Lower lobe of right lung (tissue), 2 donors: ENCODE measurements at places on chromosomes 2 and 18. TPM values are rescaled to one million over a fixed set of nuclear protein-coding genes. Genes with fewer than 3 reads are reported as not detected.

DNA sequence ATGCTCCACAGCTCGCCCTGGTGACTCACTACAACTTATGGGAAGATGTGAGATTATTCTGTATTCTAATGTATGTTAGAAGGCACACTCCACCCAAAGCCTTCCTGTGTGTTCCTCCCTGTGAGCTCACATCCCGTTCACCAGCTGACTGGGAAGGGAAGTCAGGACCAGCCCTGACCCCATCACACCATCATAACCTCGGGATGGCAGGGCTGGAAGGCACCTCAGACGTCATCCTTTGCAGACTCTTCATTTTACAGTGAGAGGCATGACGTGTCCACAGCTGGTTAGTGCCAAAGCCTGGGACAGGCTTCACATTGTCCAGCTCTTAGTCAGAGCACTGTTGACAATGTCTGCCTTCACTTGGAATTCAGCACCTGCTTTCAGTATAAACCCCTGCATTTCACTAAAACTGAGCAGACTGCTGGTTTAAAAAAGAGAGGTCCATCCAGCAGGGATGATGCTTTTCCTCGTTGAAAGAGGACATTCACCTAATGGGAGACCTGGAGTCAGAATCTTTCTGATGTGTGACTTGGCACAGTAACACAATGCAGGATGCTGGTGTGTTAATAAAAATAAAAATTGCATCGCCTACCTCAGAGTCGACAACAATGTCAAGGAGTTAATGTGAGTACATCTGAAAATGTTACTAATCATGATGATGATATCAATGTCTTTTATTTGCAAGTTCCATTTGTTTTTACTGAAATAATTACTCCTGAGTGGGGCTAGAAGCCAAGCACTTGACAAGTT lies 418.0 kb upstream of the TNP1 start:
- no peaks in the 10 kb centered on the region for H3K27me3 ChIP-seq
- no peak overlapping the region for H3K27ac ChIP-seq
- H3K36me3 ChIP-seq = no peaks in the 10 kb centered on the region
- no peak overlapping the region for H3K4me3 ChIP-seq
- H3K4me1 ChIP-seq = no peaks in the 10 kb centered on the region

DNA sequence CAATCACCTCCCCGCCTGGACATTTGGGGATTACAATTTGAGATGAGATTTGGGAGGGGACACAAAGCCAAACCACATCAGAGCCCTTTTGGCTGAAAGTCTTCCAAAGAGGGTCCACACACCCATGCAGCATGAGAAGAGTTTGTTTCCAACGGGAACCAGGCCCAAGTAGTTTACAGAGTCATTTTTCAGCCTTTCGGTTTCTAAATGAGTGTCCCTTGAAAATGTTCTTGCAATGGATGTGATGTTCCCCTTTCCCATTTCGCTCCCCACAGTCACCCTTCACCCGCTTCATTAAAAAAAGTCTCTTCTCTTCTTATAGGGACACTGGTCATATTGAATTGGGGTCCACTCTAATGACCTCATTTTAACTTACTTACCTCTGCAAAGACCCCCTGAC lies 157.4 kb downstream of the ARL4C start:
- H3K36me3 ChIP-seq = no peaks in the 10 kb centered on the region
- H3K27me3 ChIP-seq = no peaks in the 10 kb centered on the region
- no peak for DNase-seq
- peaks cover 10% of the 10 kb centered on the region for H3K4me1 ChIP-seq

GRCh38 chr2:241226723-241227572 lies 38.5 kb downstream of the ANO7 start:
- H3K4me3 ChIP-seq = no peak overlapping the region
- H3K27ac ChIP-seq = no peak overlapping the region
- H3K36me3 ChIP-seq = peaks cover 71% of the 10 kb centered on the region
- DNase-seq = peak; percentile 39

GRCh38 chr2:19140463-19141208 lies 217.8 kb downstream of the OSR1 start:
- peak; percentile 52 for DNase-seq
- no peak overlapping the region for H3K27ac ChIP-seq
- H3K4me3 ChIP-seq = no peak overlapping the region
- no peaks in the 10 kb centered on the region for H3K36me3 ChIP-seq
- H3K4me1 ChIP-seq = peaks cover 7% of the 10 kb centered on the region

- H3K4me3 ChIP-seq = no peak overlapping the region
- no peaks in the 10 kb centered on the region for H3K27me3 ChIP-seq
- H3K27ac ChIP-seq = no peak overlapping the region
- H3K36me3 ChIP-seq = peaks cover 52% of the 10 kb centered on the region
Measured at GRCh38 chr2:189791338-189792042, 7.2 kb downstream of the PMS1 start.

DNA sequence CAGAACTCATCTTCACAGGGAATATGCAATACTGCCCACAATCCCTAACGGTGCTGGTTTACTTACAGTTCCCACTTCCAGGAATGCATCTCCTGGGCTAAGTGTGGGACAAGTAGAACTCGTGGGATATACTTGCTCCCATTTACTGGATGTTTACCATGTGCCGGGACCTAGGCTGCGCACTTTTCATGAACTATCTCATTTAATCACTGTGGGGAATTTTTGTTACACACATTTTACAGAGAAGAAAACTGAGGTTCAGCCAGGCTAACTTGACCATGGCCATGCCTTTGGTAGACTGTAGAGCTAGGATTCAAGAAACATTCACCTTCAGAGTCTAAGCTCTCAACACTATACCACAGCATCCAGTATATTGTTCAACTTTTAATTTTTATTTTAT lies 24.4 kb upstream of the MBOAT2 start:
- H3K4me1 ChIP-seq = peaks cover 14% of the 10 kb centered on the region
- H3K4me3 ChIP-seq = no peak overlapping the region
- H3K36me3 ChIP-seq = no peaks in the 10 kb centered on the region
- no peaks in the 10 kb centered on the region for H3K27me3 ChIP-seq

The HOXD8 gene
- total RNA-seq = 2.3 TPM
